Stimulated activated effector memory CD8-positive, alpha-beta T cell treated with anti-CD3 and anti-CD28 coated beads, Interleukin-12 subunit alpha, Interleukin-12 subunit beta, amount 100 ng/mL, for 72 hours (primary cell): ENCODE measurements at places on chromosomes 5 and 9.
A peak's percentile ranks its signal among the peaks of the same experiment; 100 is the strongest.

DNA sequence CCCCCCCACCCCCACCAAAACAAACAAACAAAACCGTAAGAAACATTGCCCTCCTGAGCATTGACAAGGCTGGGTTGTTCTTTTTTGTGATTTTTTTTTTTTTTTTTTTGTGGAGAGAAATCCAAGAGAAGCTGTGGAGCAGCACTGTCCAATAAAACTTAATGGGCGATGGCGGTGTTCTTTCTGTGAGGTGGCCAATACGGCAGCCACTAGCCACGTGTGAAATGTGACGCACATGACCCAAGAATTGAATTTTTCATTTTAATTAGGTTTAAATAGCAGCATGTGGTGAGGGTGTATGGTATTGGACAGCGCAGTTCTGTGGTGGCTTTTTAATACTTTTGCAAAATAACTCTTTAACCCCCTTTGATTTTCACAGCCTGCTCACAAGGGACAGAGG is 251.1 kb downstream of the PDZD2 start:
- no peak for DNase-seq

- DNase-seq, result no peak
Measured at GRCh38 chr9:134389642-134390041, 63.4 kb downstream of the RXRA start.

GRCh38 chr5:137304226-137304874 is 194.8 kb downstream of the SPOCK1 start:
- no peak for DNase-seq

GRCh38 chr5:59840200-59840601 is 53.3 kb downstream of the PDE4D start:
- DNase-seq, result no peak

- DNase-seq, result peak; percentile 92
Measured at GRCh38 chr5:140157032-140157781, 17.8 kb upstream of the CYSTM1 start.

DNA sequence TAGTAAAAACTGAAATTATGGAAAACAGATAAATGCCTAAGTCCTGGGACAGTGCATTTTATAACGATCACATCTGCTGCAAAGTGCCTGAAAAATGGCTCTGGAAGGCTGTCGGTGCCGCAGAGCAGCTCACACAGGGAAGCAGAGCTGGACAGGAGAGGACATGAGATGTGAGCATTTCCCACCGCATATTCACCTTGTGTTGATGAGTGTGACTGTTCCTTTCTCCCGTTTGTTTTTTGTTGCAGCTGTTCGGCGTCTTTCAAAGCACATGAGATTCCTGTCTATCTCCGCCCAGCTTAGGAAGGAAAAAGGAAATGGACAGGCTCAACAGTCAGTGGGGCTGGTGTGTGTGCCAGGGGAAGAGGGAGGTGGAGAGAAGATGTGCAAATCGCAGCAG is 164.9 kb upstream of the SEMA6A start:
- no peak for DNase-seq

DNA sequence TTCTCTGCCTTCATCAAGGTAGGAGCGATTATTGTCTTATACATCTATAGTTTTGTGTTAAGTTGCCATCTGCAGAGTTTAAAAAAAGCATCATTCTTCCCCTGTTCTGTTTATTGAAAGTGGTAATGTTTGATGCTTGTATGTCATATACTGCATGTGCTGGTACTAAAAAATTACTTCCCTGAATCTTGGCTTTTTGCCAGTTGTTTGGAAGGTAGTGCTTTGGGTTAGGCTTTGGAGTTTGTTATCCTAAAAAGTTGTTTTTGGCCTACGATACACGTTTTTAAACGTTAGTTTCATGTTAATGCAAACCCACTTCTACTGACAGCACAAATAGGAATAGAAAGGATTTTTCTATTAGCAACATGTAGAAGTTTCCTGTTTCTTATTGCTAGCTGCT is 158.3 kb downstream of the GIN1 start:
- no peak for DNase-seq

GRCh38 chr5:1800472-1801221 is 560 bp upstream of the NDUFS6 start:
- peak; percentile 59 for DNase-seq

DNA sequence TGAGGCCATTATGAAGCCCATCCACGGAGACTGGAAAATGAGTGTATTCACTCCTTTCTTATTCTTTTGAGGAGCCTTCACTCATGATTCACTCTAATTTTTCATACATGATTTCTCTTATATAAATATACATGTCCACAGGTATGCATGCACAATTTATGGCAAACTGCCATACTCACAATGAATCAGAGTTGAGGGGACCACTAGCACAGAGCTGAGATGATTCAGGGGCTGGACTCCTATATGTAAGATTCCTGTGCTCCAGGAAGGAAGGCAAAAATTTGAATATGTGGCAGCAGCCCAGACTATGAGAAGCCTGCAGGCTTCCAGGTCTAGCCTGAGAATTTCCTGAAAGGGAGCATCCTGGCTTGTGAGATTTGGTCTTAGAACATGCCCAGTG is 484.6 kb downstream of the PRELID2 start:
- DNase-seq, result no peak

DNA sequence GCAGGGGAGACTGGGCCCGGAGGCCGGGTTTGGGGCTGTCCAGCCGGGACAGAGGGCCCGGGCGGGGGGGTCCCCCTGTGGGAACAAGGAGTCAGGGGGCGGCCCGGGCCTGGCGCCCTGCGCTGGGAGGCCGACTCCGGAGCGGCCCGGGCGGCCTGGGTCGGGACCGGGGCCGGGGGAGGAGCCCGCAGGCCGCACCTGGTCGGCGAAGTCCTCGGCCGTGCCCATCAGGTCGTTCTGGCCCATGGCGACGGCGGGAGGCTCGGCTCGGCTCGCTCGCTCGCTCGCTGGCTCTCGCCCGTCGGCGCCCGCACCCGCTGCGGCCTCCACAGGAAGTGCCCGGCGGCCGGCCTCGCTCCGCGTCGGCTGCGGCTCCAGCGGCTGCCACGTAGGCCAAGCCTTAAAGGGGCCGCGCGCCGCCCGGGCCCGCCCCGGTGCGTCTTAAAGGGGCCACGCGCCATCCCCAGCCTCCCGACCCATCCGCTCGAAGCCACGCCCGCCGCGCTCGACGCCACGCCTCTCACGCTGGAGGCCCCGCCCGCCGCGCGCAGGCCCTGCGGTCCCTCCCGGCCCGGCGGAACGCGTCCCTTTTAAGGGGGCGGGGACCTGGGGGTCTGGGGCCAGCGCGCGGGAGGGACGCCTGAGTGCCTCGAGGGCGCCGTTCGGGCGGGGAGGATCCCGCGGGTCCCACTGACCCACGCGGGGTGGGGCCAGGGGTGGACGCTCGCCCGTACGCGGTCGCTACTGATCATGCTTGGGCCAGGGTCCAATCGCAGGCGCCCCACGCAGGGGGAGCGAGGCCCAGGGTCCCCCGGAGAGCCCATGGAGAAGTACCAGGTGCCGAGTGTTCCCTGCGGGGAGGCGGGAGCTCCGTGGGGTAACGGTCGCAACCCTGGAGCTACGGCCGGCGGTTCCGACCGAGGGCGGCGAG is at the start of the genes STKLD1 and SURF4:
Gene STKLD1, plus strand, starts transcription at position 643 of the 931 bp plus-strand sequence. Its CDS starts 108 bp downstream, at position 751.
Gene SURF4, minus strand, starts transcription at position 337 of the 931 bp plus-strand sequence. Its CDS starts 91 bp downstream, at position 246.
- peak; percentile 98 for DNase-seq

- no peak for DNase-seq
Measured at GRCh38 chr5:119742311-119742710, 113.0 kb downstream of the FAM170A start.

DNA sequence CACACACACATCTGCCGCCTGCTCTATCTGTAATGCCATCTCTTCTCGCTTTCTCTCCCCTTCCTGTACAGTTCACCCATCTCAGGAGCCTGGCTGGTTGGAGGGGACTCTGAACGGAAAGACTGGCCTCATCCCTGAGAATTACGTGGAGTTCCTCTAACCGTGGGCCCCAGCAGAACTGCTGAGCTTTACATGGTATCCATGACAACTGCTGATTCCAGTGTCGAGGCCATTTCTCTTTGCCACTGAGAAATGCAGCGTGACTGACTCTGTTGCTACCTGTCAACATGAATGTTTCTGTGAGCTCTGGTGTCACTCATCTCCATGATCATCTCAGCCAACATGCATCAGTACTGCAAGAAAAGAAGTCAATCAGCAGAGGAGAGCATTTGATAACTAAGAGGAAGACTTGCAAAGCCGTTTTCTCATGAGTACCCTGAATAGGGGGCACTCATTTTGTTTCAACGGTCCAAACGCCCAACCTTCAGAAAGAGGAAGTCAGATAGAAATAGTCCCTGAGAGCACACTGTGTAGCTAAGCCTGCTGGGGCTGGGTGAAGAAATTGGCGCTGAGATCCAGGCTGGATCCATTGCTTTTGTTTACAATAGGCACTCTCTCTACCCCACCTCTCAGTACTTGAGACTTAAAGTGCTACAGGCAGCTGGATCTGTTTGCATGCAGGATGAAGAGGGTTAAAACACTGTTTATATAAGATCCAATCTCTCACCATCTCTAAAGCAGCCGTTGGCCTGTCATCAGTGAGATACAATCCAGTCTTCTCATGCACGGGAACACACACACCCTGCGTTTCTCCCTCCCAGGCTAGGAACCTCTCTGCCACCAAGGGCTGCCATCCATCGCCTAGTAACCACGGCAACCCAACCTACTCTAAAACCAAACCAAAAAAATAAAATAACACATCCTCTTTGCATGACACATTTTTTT is 180.9 kb downstream of the NR3C1 start:
- peak; percentile 69 for DNase-seq

- no peak for DNase-seq
Measured at GRCh38 chr5:12384005-12384404, 479.8 kb upstream of the CTNND2 start.

DNA sequence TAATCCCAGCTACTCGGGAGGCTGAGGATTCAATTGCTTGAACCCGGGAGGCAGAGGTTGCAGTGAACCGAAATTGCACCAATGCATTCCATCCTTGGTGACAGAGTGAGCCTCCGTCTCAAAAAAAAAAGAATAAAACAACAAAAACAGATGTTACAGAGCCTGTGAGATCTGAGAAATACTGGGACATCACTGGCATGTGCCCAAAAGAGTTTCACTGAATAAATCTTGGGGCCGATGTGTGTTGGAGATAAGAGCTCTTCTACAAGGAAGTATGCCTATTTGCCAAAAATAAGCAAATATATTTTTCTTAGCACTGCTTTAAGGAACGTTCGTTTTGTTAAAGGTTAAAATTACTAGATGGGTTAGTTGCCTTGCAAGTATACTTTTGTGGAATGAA is 55.1 kb downstream of the KIAA1958 start:
- DNase-seq, result no peak

DNA sequence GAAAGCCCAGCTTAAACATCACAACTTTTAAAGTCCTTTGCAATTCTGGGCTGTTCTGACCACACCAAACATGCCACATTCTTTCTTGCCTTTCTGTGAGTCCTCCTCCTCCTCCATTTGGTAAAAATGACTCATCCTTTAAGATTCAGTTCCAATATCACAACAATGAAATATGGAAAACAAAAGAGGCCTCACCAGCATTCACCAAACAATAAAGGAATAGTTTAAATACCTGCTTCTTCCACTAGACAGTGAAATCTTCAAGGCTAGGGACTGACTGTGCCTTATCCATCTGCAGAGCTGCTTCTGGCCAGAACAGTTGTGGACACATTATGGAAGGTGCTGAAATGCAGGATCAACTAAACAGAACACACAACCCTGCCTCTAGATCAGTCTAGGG is 36.0 kb downstream of the NR6A1 start:
- no peak for DNase-seq

- no peak for DNase-seq
Measured at GRCh38 chr5:159655757-159656409, 260.4 kb upstream of the ADRA1B start.

DNA sequence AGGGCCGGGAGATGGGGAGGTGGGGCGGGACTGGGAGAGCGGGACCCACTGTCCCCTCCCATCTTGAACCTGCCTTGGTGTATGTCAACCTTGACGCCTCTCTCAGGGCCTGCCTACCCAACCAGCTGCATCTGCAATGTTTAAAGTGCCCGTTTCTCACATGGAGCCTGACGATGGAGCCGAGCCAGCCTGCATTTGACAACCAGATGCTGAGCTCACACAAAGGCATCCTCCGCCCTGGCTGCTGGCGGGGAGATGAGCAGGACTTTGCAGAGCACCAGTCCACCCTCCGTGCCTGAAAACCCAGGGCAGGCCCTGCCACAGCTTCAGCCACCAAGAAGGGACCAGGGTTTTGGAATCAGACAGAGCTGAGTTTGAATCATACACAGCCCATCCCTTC is 141.1 kb upstream of the SMIM23 start:
- no peak for DNase-seq

- DNase-seq, result no peak
Measured at GRCh38 chr5:57692582-57693487, 210.2 kb upstream of the ACTBL2 start.

DNA sequence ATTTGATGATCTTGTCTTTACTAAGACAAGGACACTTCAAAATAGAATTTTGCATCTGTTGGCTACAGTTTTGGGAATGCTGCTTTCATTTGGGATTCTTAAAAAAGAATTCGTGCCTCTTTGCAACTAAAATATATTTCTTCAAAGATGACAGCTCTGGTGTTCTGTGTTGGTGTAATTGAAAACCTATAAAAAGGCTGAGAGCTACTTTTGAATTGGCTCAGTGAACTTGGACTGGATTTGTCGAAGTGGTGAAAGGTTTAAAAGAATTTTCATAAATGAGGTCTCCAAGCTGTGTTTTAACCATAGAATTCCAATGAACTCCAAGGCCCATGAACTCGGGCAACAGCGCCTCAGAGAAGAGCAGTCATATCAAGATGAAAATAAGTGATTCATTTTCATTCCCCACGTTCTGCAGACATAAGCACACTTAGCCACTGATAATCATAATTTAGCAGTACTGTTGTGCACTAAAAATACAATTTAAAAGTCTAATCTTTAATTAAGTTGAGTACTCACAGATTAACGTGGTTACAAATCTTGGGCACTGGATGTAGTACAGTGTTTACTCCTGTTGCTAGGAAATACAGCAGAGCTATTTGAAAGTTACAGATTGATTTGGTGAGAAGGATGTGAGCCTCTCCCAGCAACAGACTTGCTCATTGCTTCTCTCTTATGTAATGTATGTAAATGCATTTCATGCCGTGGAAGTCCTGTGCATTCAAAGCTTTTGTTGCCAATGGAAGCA is 10.9 kb downstream of the SNCAIP start:
- no peak for DNase-seq

DNA sequence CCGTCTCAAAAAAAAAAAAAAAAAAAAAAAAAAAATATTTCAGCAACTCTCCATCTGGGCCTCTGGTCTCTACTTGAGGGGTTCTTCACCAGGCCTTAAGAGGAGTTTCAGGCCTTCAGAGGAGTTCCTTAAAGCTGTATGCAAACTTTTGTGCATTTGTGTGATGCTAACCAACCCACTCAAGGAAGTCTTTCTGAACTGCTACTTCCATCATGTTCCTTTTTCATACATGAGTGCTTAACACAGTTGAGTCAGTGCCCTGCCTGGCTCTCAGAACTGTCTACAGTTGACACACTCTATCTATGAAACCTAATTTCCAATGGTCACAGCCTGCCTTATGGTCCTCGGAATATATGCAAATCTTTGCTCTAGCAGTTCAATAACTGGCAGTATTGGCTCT is 146.5 kb downstream of the MEF2C start:
- DNase-seq, result no peak

GRCh38 chr9:15286161-15286821 is 20.7 kb downstream of the TTC39B start:
- no peak for DNase-seq

- no peak for DNase-seq
Measured at GRCh38 chr9:134502809-134503211, 138.8 kb upstream of the COL5A1 start.
